ENCODE measurements at places on chromosomes 2 and 18.

DNA sequence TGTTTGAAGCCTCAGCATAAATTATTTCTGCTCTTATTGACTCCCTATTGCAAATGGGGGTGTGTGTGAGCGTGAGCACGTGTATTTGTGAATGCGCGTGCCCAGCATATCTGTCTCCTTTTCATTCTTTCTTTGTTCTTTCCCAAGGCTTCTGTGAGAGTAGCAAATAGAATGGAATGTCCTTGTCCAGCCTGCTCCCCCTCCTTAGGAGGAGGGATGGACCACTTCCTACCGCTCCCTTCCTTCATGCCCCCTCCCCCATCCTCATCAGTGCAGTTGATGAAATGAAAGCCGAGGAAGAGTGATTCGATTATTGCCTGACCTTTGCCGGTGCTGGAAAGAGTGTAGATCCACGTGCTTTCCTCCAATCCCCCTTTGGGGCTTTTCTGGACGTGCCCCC lies 102.0 kb downstream of the CPO start:
- DNase-seq, result no peak

- DNase-seq, result peak; percentile 63
Observed at GRCh38 chr2:202278036-202278760, 12.6 kb downstream of the NOP58 start.

- DNase-seq, result no peak
Observed at GRCh38 chr2:237486334-237486818, 675 bp upstream of the MLPH start.

DNA sequence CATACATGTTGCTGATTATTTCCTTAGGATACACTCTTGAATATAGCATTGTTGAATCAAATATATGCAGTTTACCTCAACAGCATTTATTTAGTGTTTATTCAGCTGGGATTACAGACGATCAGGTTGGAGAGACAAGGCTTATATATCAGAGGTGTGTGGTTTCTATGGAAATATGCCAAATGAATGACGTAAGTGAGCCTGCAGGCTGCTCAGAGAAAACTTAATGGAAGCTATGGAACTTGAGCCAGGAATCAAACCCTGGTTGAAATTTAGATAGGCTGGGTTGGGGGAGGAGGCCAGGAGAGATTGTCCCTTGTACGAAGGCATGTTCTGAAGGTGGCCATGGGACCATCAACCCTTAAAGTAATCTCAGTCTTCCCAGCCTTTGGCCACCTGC lies 79.5 kb downstream of the INPP4A start:
- DNase-seq, result no peak

- DNase-seq, result peak; percentile 90
Observed at GRCh38 chr18:3995476-3996102, 459.5 kb downstream of the DLGAP1 start.

DNA sequence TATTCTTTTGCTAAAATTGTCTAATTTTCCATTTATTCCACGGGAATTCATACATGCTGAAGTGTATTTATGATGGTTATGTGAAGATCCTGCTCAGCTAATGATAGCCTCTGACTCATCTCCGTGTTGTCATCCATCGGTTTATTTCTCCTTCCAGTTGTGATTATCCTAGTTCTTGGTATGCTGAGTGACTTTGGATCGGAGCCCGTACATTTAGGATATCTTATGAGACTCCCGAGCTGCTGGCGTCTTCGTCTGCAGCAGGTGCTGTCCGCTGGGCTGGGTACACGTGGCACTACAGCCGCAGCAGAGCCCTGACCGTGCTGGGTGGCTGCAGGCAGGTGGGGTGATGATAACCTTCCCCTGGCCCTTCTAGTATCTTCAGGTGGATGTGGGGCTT lies 40.1 kb upstream of the GALR1 start:
- no peak for DNase-seq

GRCh38 chr2:180787330-180787729 lies 193.1 kb upstream of the UBE2E3 start:
- DNase-seq, result no peak

DNA sequence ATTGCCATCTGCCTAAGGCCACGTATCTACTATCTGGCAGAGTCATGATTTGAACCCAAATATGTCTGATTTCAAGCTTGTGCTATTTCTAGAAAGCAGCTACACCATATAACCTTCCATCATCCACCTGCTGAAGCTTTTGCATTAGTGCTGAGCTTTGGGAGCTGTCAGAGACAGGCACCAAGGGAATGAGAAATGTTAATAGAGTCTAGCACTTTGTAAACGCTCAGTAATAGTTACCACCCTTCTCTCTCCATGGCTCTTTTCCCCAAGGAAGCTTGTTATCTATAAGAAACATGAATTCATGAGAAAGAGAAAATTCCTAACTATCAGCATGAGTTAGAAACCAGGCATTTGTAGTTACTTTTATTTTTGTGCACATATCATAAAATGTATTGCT lies 151.5 kb downstream of the CPS1 start:
- DNase-seq, result no peak

DNA sequence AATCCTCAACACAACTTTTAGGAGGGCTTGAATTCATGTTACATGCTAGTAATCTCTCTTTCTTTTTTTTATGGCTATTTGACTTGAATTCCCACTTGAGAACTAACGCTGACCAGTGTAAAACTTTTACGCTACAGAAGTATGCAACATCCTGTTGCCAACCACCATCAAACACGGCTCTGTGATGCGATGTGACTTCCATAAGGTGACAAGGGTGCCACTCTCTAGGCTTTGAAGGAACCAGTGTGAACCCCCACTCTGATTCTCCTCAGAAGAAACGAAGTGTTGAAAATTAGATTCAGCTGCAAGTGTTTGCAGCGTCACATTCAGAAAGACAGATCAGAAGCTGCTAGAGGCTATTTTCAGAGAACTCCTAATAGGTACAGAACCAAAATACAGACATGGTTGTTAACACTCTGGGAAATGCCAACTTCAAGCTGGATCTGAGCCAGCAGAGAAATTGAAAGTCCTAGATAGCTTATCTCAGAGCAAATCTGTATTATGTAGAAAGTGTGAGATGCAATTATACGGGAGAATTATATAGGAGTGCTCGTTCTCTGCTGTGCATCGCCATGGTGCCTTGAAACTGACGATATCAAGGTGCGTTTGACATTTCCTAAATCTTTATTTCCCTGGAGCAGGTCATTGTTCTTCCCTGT lies 271.2 kb downstream of the LPIN1 start:
- no peak for DNase-seq
